Coronary artery (tissue), 2 donors: ENCODE measurements at places on chromosomes 1 and 21.

DNA sequence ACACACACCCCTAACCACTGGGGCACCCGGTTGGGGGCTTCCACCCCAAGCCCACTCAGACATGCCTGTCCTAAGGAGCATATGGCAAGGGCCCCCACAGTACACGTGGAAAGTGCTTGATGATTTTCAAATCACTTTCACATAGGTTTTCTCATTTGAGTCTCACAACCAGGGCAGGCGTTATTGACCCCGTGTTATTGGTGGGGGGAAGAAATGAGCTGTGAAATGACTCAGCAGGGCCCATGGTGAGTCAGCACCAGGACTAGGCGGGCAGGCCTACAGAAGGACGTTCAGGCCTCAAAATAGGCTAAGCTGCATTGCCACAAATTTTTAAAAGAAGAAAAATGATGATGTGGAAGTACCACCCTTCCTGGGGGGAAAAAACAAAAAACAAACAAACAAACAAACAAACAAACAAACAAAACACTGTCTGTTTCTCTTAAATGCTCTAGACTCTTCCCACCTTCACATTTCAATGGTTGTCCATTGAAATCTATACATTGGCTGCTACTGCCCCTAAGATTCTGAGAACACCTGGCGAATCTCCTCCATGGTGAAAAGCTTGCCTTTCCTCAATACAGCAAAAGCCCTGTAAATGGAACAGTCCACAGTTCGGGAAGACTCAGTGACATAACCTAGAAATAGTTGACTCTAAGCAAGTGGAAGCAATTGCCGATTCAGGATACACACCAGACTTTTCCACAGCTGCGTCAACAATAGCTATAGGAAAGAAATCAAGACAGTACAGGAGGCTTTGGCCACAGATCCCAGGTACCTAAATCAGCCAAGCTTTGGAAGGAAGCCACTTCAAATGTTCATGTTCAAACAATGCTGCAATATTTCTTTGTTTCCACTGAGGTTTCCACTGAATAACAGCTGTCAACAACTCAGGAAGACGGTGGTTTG lies 234.7 kb downstream of the TOMM20 start:
- no peak for DNase-seq

DNA sequence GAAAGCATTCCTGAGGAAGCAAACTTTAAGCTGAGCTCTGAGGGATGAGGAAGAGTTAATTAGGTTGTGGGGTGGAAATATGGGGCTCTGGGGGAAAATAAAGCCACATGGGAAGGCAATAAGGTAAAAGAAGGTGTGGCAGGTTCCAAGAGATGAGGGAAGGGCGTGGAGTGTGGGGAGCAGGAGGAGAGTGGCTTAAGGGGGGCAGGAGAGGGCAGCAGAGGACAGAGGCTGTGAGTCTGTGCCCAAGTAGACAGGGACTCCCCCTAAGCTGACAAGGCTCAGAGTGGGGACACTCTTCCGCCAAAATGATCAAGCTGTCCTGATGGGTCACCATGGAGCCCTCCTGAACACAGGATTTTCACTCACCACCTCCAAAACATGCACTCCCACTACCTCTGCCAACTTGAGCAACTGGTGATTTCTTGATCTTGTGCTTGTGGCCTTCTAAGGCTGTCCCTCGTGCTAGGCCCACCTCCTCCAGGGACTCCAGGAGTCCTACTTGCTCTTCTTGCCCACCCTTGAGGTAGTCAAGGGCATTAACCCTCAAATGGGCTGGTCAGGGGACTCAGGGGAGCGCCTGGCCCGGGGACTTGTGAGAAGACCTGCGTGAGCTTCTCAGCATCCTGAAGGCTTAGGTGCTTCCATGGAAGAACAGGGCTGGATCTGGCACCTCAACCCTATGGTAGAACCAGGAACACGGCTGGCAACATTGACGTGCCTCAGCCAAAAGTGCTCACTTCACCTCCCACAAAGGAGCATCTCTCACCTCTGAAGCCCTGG lies 23.4 kb downstream of the DMAP1 start:
- DNase-seq, result no peak

- no peak for DNase-seq
Measured at GRCh38 chr1:155975375-155976061, 2.8 kb downstream of the ARHGEF2 start.

DNA sequence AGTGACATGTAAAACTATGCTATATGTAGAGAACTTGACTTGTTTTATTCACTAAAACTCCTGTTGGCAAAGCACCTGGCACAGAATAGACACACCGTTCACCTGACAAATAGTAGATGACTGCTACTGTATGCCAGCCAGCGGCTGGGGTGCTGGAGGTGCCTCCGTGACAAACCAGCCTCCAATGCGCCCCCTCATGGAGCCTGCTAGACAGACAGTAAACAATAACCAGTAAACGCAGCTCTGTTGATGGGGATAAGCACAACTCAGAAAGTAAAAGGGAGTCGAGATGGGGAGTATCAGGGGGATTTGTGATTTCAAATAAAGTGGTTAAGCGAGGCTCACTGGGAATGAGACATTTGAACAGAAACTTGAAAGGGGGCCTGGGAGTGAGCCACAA lies 107.2 kb downstream of the PRDM2 start:
- no peak for DNase-seq

- no peak for DNase-seq
Measured at GRCh38 chr21:29017639-29018237, 1.4 kb downstream of the RWDD2B start.

DNA sequence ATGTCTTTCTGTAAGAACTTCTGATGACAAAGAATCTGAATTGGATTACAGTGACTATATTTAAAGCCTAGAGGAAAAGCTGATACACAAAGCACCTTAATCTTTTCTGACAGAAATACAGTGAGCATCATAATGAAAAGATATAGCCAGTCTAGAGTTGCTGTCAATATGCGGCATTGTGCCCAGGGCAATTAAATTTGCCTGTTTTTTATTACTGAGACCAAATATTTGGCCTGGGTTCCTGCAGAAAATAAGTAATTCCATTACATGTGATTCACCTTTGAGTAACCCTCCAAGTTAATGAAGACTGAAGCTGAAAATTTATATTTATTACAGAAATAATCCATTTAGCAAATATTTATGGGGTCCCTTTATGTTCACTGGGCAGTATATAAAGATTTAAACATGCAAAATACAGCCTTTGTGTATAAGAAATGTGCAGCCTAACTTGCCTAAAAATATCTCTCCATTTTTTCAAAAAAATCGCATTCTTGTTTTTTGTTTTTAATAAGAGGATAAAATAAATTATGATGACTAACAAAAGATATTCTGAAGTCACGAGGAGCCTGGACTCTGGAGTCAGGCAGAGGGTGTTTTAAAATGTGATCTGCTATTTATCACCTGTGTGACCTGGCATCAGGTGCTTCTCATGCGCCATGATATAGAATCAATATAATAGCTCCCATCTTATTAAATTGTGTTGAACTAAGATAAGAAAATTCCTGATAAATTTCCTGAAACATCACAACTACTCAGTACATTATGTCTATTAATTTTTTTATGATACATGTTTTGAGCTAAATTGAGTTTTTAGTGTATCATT lies 83.6 kb downstream of the SGIP1 start:
- DNase-seq, result no peak

GRCh38 chr1:21852282-21853130 lies 40.4 kb downstream of the LDLRAD2 start:
- DNase-seq, result no peak

DNA sequence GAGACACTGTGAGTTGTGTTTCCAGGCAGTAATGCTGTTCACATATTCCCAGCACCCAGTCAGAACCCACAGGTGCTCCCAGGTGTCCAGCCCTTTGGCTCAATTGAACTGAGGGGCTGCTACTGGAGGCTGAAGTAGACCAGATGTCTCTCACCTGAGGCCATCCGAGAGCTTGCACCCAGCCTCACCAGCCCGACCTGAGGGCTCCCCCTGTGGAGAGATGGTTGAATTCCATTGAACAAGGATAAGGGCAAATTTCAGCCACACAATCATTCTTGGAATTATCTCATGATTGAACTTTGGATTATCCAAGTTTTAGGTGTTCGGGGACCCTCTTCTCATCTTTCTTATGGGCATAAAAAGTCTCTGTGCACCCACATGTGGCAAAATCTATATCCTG lies 52.1 kb downstream of the OBSCN start:
- DNase-seq, result no peak

DNA sequence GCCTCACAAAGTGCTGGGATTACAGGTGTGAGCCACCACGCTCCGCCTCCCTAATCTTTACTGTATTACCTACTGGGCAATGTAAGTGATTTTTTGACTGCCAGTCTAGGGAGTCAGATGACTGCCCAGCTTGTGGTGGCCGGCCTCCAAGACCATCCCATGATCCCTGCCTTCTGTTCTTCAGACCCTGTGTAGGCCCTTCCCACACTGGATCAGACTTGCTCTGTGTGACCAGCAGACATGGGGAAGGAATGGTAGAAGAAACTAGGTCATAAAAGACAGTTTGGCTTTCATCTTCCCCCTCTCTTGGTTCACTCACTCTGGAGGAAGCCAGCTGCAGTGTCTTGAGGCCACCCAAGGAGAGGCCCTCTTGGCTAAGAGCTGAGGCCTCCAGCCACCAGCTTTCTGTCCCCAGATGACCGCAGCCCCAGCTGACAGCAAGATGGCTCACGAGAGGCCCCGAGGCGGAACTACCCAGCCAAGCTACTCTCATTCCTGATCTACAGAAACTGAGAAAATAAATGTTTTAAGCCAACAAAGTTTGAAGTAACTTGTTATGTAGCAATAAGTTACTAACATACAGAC lies 14.5 kb upstream of the CBR3 start:
- DNase-seq, result no peak

GRCh38 chr21:15441992-15442391 lies 287.8 kb upstream of the USP25 start:
- DNase-seq, result no peak

GRCh38 chr1:15991427-15992186 lies 12.4 kb upstream of the SRARP start:
- no peak for DNase-seq

DNA sequence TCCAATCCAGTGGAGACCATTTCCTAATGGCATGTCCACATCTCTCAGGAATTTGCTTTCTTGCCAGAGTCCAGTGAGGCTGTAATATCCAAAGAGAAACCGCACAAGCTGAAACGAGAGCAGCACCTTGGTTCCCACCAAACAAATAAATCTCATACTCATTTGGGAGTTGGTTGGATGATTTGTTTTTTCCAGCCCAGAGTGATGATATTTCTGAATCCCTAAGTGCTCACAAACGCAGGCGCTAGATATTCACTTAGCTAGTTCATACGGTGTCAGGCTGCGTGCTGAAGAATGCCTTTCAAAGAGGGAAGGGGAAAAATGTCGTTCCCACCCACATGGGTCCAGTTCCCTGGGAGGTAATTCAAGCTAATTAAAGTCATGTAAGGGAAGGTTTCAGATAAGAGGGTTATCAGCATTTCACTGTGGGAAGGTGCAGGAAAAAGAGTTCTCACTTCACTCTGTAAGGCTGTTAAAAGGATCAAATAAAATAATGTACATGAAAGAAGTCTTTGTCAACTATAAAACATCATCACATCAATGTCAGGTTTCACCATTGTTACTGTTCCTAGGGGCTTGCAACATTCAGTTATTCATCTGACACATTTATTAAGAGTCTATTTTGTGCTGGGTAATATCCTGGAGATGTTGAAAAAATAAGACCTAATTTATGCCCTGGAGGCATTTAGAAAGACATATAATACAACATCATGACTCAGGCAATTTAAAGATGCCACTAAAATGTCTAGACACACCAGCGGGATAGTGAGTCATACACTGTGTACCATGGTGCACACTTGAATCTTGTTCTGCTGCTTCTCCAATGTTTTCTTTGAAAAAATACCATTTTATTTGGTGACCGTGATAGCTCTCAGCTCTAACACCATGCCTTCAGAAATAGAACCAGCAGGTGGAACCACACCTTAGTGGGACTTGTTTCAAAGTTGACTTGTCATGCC lies 19.3 kb downstream of the DPT start:
- no peak for DNase-seq

DNA sequence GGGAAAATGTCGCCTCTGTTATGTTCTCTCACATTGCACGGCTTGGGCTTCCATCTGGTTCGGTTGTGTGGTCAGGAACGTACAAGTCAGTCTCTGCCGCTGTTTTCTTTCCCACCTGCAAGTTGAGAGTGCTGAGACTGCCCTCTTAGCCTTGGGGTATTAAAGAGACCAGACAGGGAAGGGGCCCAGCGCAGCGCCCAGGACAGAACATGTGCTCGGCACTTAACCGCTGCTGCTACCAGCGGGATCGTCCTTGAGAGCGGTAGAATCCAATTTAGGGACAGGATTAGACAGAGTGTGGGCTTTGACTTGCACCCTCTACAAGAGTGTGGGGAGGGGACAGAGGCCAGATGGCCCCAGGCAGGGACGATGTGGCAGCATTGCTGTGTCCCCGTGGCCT lies 17.7 kb upstream of the AGPAT3 start:
- DNase-seq, result no peak

DNA sequence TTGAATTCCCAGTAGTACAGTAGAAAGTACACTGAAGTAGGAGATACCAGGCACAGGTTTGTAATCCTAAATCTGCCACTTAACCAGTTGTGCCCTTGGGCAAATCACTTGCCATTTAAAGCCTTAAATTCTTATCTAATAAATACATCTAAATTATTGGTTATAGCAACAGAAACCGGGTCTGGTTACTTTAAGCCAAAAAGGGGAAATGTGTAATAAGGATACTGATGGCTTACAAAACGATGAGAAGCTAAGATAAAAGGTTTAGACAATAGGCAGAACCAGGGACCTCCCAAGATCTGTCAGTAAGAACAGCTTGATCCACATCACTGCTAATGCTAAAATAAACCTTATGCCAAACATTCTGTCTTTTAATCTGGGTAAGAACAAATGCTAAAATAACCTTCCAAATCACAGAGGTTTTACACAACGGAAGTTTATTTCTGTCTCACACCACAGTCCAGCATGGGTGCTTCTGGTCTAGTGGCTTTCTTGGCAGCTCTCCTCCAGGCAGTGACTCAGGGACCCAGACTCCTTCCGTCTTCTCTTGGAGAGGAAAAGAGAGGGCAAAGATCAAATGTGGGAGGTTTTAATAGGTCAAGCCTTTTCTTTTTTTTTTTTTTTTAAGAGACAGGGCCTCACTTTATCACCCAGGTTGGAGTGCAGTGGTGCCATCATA lies 16.5 kb upstream of the ZMYM1 start:
- DNase-seq, result no peak

- no peak for DNase-seq
Measured at GRCh38 chr1:77783141-77783540, 3.7 kb downstream of the MIGA1 start.

- no peak for DNase-seq
Measured at GRCh38 chr1:189659731-189660130, 817.9 kb downstream of the BRINP3 start.

DNA sequence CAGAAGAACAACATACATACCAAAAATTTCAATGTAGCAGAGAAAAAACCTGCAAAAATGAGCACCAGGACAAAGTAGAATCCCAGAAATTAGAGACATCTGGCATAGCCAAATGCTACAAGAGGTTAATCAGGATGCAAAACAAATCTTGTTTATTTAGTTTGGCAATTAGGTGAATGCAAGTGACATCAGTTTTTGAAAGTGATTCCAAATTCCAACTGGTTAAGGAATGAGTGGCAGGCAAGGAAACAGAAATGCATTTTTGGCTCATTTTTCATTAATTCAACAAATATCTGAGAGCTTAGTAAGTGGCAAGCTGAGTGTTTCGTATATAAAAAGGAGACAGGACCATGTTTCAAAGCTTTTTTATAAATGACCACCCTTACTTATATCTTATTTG lies 21.3 kb downstream of the SCAF4 start:
- DNase-seq, result no peak
